ENCODE measurements at places on chromosomes 2 and 18.

GRCh38 chr2:209425471-209426071 lies 1.7 kb downstream of the MAP2 start:
- DNase-seq, result no peak

- no peak for DNase-seq
These were observed 119.6 kb downstream of the FEZ2 start for GRCh38 chr2:36478332-36478738.

GRCh38 chr2:50196775-50197480 lies 835.0 kb downstream of the NRXN1 start:
- no peak for DNase-seq

GRCh38 chr2:138475277-138475776 lies 26.2 kb upstream of the SPOPL start:
- DNase-seq, result no peak

- DNase-seq, result no peak
These were observed 93.9 kb downstream of the FARSB start for GRCh38 chr2:222561817-222562645.

DNA sequence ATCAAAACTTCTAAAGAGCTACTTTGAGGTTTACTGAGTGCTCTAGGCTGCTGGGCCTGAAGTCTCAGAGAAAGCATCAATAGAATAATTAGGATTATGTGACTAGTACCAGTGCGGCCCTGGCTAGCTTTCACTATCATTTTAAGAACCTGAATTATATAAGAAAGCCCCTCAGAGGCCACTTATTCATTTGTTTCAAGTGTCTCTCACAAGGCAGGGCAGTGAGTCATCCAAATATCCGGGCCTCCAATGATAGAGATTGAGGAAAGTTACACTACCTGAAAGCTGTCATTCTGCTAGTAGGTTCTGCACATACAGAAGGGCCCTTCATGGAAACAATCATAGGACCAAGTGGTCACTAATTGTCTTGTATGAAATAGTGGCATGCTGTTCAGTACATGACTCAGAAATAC lies 193.1 kb downstream of the L3MBTL4 start:
- DNase-seq, result no peak

DNA sequence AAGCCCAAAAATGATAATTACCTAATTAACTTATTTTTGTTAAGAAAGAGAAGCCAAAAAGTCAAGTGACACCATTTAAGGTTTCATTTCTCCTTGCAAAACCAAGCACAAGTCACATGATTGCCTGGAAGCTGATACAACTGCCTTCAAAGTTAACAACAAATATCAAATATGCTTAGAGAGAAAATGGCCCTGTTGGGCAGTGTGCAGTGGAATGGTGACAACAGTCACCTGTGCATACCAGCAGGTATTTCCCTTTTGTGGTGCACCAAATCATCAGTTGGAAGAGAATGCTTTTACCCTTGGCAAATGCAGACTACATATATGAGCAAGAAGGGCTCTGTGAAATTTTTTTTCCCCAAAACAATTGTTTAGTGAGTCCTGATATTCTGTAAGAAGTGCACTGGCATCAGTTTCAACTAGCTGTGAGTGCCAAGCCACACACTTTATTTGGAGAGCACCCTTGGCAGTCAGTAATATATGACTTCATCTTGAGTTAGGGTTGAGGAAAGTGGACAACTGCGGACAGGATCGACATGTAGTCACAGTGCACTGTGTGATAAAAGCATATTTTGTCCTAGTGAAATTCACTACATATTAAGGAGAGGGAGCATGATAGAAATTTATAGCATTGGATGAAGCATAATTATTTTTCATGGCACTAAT lies 74.9 kb upstream of the DOCK10 start:
- DNase-seq, result no peak

DNA sequence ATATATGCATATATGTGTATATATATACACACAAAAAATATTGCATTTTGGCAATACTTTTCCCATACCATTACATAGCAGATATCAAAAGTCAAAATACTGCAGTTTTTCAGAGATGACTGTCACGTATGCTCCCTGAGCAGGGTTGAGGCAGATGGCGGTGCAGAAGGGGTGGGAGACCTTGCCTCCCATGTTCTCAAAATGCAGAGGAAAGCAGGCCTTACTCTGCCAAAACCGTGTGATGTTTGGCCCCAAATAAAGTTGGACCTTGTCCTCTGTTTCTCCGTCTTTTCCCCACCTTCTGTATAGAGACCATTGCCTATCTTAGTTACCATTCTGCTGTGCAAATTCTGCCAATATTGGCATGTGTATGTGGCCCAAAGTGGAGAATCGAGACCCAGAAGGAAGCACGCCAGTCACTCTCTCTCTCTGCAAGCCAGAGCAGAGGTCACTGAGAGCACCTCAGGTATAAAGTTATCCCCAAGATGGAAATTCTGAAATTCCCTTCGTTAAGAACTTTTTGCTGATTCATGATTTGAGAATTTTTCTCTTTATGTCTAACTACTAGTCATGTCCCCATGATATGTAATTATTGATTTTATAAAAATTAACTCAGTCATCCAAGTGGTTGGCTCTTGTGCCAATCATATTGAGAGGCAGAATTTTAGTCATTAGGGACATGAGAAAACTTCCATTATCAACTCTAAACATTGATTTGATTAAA lies 898.8 kb downstream of the EPHA4 start:
- DNase-seq, result no peak

- DNase-seq, result no peak
These were observed 1103.4 kb downstream of the TSN start for GRCh38 chr2:122858813-122859212.

DNA sequence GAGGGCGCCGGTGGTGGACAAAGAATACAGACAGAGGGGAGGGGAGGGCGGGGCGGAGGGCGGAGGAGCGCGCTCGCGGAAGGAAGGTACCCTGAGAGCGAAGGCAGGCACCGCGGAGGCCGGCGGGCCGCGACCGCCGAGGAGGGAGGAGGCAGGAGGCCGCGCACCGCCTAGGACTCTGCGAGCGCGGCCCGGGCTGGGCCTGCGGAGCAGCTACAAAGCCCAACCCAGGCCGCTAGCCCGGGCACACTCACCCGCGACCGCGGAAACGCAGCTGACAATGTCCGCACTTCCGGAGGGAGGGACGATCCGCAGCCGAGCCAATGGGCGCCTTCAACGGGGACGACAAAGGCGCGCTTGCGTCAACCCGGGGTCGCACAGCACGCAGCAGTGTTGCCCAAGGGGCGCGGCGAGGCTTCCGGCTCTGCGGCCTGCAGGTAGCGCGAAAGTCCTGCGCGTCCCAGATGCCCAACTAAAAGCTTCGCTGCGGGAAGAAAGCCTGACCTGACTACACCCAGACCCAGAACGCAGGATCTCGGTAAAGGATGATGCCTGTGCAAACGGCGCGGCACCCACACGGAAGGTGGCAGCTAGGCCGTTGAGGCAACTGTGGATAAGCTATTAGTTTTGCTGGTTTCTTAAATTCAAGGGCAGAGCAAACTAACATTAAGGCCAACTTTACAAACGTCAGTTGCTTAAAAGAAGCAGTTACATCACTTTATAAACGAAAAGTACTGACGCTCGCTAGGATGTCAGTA lies at the start of gene C18orf32:
Gene C18orf32 (minus strand): TSS at position 282 of the 758 bp plus-strand sequence. CDS start 3,486 bp downstream, outside the sequence.
- peak; percentile 90 for DNase-seq

DNA sequence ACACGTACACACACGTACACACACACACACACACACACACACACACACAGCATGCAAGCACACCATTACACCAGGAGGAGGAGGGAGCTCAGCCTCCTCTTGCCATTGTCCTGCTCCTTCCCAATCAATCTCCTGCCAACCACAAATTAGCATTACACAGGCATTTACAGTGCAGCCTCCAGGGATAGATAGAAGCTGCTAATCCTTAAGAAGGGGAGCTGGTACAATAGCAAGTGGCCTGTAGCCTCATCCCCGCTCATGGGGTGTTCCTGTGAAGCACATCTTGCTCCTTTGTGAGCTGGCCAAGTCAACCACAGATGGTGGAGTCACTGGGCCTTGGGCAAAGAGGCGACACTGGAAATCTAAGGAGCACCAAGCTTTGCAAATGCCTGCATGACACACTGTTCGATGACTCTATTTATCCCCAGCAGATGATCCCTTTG lies 110.3 kb upstream of the PKDCC start:
- no peak for DNase-seq

GRCh38 chr2:226410247-226410835 lies 389.3 kb downstream of the IRS1 start:
- DNase-seq, result no peak

- DNase-seq, result no peak
These were observed 96.1 kb upstream of the ODC1 start for GRCh38 chr2:10544252-10544651.

DNA sequence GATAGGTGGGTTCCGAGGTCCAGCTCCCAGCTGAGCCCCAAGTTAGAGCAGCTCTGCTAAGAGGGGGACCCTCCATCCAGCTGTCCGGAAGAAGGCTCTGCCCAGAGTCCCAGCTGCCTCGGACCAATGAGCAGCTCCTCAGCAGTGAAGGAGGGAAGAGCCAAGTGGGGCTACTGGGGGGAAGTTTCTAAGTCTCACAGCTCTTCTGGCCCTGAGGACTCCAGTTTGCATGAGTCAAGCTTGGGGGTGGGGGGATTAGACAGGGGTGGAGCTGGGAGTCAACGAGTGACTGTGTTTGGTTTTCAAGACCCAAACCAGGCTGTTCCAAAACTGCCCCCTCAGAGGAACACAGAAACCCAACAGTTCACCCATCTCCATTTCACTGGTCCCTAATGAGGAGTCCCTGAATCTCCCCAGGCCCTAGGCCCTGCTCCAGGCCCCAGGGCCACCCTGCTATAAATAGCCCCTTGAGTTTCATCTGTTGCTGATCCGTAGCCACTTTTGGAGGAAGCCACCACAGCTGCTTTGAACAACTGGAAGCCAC lies 100.9 kb downstream of the TNS1 start:
- no peak for DNase-seq

DNA sequence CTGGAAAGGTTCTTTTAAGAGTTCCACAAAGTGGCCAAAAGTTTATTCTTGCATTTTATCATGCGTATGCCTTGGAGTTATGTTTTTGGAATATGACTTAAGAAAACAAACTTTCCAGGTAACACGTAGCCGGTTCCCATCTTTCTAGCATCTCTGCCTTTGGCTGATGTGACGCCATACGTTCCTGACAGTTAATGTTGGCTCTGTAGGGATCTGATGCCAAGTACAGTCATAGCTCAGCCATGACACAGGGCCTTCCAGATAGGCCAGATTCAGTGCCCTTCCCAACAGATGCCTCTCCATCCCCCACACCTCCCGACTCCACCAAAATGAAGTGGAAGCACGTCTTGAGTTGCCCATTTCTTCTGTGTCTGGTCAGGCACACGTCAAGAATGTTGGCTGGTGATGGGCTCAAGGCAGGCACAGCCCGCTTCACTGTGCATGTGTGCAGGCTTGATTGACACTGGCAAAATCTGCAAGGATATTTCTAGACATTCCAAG lies 51.0 kb upstream of the THOC1 start:
- DNase-seq, result no peak

- no peak for DNase-seq
These were observed 170.7 kb upstream of the FSIP2 start for GRCh38 chr2:185567940-185568339.

DNA sequence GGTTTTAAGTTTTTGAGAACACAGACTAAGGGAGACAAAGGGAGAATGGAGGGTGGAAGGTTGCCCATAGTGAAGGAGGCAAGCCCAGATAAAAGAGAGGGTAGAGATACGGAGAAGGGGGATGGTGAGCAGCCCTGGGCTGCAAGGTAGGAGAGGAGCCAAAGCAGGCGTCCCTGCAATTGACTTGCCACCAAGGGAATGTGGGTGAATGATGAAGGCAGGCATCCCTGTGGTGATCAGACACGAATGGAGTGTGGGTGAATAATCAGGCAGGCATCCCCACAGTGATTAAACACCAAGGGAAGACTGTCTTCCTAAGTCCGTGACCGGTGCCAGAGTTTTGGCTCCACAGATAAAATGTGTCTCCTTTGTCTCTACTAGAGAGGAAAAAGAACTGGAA lies 16.5 kb upstream of the ALPK2 start:
- DNase-seq, result no peak

DNA sequence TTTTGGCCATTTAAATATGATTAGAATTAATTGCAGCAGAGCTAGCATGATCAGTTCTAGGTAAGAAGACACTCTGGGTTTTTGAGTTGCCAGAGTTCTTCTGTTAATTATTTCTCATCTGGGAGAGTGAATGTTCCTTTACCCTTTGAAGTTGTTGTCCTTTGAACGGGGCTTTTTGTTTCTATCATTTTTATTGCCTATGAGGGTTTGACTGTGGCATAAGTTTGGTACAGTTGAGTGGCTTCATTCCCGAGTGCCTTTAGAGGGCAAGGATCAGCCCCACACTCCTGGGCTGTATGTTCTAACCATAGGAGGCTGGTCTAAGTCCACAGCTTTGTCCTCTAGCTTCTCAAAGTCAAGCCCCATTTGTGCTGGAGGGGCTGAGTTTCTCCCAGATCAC lies 804.3 kb downstream of the KCNJ3 start:
- no peak for DNase-seq

- no peak for DNase-seq
These were observed 61.1 kb upstream of the SP3 start for GRCh38 chr2:174026122-174026845.

DNA sequence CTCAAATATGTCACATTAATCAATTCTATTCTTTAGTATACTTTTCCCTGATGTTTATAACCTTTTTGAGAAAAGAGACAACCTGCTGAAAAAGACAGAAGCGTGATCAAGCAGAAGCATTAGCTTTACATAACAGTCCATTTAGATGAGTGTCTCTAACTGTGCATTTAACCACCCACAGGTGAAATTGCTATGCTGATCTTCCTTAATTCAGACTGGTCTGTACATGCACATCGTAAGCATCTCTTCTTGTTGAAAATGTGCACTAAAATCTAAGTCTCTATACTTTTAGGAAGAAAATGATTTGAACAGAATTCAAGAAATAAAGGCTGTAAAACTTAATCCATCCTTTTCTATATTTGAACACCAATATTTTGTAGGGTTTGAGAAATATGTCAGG lies 794.4 kb upstream of the FSHR start:
- no peak for DNase-seq

- no peak for DNase-seq
These were observed 103.5 kb downstream of the MSH2 start for GRCh38 chr2:47506436-47506835.

DNA sequence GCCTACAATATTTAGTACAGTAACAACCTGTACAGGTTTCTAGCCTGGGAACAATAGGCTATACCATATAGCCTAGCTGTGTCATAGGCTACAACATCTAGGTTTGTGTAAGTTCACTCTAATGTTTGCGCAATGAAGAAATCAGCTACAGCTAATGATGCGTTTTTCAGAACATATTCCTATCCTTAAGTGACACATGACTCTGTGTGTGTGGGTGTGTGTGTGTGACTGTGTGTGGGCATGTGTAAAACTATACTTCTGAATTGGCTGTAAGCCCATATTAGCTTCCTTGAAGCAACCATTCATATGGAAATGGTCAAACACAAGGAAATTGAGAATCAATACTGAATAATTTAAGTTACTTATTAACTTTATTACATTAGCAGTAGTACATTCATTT lies 120.8 kb upstream of the SULT1C3 start:
- DNase-seq, result no peak
